ENCODE measurements at places on chromosomes 3 and 15. TPM values are rescaled to one million over a fixed set of nuclear protein-coding genes. Genes with fewer than 3 reads are reported as not detected.

TRIM71 gene
- total RNA-seq: not detected

CACNA1D gene
- total RNA-seq: 1.4 TPM

LYZL4 gene
- total RNA-seq: not detected

GOLGA8G gene
- total RNA-seq: 0.16 TPM

GP5 gene
- not detected for total RNA-seq

PPP1R14D gene
- total RNA-seq: not detected

HEG1 gene
- 49.6 TPM for total RNA-seq

AADACL2 gene
- not detected for total RNA-seq

PLA2G4B gene
- 0.62 TPM for total RNA-seq

DNA sequence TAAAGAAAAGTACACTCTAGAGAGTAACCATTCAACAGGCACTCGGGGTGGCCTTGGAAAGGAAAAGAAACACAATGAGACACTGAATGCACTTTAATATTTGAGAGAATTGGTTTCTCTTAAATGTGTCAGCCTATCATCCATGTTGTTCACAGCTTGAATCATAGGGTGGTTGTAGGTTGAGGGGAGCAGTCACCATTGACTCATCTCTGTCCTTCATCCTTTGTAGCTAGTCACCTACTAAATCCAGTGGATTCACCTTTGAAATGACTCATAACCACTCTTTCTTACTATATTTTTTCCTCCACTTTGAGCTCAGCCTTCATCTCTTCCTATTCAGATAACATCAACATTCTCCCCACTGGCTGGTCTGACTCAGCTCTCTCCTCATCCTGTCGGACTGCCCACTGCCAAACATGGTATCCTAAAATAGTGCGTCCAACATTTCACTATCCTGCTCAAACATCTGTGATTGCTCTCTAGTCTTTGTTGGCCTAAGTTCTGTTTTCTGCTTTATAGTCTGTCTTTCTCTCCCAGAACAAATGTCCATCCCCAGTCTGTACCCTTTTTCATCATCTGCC is 182.7 kb upstream of the GADL1 start:
- DNase-seq: peak; percentile 72

GRCh38 chr15:51736069-51736468 is 1.4 kb downstream of the LYSMD2 start:
- DNase-seq: no peak

DNA sequence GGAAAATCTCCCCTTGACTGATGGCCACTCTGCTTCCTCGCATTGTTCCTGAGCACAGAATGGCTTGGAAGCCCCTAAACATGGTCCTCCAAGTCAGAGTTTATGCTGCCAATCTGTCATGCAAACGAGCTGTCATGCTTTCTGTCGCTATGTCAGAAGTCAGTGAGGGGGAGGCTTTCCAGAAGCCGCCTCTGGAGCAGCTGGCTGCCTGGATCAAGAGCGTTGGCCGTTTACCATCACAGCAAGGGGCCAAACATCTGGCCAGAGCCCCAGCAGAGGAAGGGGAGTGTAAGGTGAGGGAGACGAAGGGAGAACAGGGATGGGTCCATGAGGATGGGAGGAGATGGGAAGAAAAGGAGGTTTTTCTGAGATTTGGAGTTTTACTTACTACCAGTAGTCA is 372.6 kb upstream of the NR2F2 start:
- DNase-seq: no peak

DNA sequence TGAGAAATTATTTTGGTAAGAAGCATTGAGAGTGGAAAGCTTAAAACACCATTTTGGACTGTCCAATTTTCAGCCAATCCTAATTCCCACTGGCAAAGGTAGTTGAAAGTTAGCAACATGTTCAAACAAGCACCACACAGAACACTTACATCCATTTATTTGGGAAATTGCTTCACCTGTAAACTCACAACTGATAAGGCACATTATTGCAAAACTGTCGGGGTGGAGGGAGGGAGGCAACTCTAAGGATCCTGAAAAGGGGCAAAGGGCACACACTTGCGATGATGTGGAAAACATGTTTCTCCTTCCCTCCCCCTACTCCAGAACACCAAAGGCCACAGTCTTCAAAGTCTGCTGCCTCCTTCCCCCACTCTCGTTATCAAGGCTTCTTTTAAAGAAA is 9.4 kb downstream of the TMEM41A start:
- no peak for DNase-seq

GRCh38 chr3:182739619-182740018 is 53.7 kb upstream of the ATP11B start:
- DNase-seq: no peak

GRCh38 chr3:13051066-13051465 is 22.2 kb downstream of the IQSEC1 start:
- DNase-seq: no peak

DNA sequence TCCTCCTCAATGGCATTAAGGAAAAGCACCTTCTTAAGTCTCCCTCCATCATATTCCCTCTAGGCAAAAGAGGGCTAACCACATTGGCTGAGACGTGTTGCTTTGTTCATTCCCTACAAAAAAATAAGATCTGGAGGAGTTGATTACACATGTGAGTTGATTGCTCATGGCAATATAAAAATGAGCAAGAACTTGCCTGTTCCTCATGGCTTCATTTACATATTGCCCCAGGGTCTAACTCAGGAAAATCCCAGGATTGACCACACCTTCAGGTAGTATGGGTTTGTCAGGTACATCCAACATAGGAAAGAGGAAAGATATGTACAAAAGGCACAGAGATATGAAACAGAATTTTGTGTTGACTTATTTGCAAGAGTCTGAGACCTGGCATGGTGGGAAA is 35.5 kb downstream of the NFKBIZ start:
- DNase-seq: no peak

- no peak for DNase-seq
Observed at GRCh38 chr15:81394603-81395002, 20.6 kb upstream of the TMC3 start.

DNA sequence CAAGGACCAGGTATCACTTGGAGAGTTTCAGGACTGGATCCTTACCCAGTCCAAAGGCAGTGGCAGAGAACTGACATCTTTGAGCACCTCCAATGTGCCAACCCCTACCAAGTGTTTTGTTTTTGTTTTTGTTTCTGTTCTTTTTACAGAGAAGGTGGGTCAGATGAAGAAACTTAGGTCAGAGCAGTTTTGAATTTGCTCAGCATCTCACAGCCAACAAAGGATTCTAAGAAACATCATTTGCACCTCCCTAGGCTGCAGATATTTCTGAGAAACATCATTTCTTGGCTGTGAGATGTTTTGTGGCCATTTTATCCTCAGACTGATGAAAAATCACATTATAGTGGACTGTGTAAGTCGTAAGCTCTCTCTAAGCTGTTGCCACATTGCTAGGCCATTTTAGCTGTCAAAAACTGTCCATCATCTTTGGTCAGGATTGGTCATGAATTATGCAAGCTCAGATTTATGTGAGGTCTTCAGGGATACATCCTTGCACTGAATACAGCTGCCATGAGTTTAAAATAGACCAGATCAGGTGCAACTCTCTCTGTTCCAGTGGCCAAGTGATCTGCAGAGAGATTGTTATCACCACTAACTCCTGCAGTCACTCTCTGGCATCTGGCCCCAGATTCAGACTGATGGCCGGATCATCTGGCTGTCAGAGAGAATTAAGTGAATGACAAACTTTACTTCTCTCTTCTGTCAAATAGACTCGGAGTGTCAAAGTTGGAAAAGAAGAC is 341.5 kb downstream of the EPHB1 start:
- DNase-seq: no peak

DNA sequence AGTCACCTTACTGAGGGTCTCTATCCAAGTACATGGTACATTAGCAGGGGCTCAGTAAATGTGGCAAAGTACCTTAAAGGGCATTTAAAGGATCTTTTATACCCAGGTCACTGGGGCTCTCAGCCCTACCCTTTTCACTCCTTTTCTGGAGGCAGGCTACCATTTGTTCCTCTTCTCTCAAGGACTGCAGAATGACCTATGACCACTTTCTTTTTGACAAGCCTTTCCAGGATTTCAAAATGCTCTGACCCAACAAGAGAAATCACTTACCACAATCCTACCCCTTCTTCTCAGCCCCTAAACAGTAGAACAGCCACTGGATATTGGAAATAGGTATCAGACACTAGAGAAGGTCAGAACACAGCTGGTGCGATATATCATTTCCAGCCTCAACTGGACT is 221.8 kb upstream of the TPRG1 start:
- no peak for DNase-seq

DNA sequence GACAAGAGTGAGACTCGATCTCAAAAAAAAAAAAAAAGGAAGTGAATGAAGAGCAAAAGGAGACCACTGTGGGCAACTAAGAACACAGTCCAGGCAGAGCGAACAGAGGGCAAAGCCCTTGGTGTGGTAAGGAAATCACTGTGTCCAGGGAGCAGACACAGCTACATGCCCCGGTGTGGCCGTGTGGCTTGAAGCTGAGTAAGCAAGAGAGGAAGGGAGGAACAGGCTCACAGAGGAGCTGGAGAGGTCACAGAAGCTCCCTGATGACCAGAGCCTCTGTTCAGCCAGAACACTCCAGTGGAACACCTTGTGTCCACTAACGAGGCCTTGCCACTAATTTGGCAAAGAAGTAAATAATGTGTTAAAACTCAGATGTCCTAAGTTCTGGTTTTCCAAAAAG is 60.6 kb upstream of the GATA2 start:
- no peak for DNase-seq

DNA sequence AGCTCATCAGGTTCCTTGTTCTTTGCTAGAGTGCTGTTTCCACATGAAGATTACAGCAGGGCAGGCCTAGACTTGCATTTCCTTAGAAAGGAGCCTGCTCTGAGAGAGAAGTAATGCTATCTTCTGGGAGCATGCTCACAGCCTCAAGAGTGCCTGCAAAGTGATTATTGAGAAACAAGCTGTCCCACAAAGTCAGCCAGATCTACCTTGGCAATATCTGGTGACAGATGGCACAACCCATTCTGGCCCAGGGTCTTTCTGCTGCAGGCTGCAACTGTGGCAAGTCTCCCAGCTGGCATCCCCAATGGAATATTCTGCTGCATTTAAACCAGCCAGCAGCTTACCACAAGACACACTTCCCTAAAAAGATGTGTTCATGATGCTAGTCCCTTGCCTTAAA is 29.3 kb downstream of the MTMR10 start:
- DNase-seq: no peak

DNA sequence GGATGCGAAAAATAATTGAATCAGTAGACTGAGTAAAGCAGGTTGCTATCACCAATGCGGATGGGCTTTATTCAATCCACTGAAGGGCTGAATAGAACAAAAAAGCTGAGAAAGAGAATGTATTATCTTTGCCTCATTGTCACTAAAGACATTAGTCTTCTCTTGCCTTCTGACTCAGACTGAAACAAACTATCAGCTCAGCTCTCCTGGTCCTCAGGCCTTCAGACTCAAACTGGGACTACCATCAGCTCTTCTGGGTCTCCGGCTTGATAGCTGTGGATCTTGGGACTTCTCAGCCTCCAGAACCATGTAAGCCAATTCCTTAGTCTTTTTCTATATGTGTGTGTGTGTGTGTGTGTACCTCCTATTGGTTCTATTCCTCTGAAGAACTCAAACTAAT is 12.6 kb downstream of the IFT57 start:
- DNase-seq: no peak

DNA sequence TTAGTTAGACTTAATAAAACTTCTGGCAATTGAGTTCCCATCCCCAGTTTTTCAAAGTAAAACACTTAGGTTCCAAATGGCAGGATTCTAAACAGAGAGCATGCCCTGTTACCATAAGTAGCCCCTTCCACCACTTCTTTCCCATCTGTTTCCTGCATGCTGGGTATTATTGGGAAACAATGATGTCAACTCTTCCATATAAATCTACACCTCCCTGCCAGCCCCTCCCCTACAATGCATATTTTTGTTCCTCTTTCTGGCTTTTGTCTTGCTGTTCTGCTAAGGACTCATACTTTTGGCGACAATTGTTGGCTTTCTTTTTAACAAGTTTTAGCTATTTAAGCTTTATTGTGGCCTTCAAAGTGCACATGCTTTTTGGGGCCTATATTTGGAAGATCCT is 11.1 kb downstream of the ARHGAP31 start:
- no peak for DNase-seq

DNA sequence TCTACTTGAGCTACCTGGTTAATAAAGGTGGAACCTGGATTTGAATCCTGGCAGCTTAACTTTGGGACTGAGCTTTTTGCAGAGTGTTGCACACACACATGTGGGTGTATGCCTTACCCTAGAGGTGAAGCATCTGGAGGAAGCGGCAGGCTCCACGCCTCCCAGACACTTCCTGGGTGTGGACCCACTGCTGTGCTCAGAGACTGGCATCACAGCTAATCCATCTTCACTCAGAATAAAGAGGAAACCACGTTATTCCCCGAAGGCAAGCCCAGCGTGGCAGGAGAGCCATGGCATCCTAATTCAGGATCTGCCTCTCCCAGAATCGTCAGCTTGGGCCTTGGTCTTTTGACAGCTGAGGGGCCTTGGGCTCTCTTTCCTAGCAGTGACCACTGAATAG is 25.5 kb downstream of the CCDC13 start:
- DNase-seq: no peak

DNA sequence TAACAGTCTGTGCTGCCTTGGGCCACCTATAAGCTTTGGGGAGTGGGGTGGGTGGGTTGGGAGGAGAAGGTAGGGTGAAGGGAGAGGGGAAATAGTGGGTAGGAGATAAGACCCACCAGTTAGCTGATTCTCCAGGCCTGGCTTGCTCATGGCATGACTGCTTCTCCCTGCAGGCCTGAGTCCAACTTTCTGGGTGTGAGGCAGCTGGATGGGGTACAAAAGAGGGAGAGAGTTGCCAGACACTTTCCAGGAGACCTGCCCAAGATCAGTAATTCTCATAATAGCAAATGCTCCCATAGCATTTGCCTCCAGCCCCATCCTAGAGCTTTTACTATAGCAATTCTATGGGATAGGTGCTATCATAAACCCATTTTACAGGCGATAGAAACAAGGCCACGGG is 7.7 kb downstream of the CGNL1 start:
- DNase-seq: no peak

GRCh38 chr3:100155128-100155527 is 40.8 kb upstream of the FILIP1L start:
- DNase-seq: no peak

DNA sequence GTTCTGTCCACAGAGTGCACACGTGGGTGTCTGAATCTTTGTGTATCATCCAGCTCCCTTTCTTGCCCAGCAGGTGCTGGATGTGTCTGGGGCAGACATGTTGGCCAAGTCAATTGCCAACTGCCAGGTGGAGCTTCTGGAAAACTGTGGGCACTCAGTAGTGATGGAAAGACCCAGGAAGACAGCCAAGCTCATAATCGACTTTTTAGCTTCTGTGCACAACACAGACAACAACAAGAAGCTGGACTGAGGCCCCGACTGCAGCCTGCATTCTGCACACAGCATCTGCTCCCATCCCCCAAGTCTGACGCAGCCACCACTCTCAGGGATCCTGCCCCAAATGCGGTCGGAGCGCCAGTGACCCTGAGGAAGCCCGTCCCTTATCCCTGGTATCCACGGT is 12.5 kb upstream of the RPP14 start:
- DNase-seq: no peak

- no peak for DNase-seq
Observed at GRCh38 chr15:68385671-68386586, 46.0 kb downstream of the ITGA11 start.

- no peak for DNase-seq
Observed at GRCh38 chr15:86312486-86312885, 232.8 kb downstream of the AGBL1 start.

- no peak for DNase-seq
Observed at GRCh38 chr3:183301937-183302580, 49.0 kb downstream of the B3GNT5 start.

Data from H4 (cell line).